GM12865 (cell line): ENCODE measurements at places on chromosomes 5 and 9.

GRCh38 chr5:56279291-56279690 is 46.2 kb upstream of the ANKRD55 start:
- DNase-seq = no peak

DNA sequence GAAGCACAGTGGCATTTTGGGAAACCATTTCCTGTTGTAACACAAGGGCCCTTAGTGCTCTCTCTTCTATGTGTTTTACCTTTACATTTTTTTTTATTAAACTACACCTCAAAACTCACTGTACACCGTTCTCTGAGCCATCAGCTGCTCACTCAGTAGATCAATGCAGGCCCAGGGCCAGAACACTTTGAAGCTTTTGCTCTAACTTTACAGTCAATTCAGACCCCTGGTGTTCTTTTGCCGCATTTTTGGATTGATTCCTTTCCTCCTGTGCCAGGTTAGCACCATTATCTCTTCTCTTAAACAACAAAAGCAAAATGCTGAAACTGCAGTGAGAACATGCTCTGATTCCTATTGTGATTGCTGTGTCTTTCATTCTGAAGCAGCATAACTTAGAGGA is 269.8 kb upstream of the RGMB start:
- DNase-seq = no peak

DNA sequence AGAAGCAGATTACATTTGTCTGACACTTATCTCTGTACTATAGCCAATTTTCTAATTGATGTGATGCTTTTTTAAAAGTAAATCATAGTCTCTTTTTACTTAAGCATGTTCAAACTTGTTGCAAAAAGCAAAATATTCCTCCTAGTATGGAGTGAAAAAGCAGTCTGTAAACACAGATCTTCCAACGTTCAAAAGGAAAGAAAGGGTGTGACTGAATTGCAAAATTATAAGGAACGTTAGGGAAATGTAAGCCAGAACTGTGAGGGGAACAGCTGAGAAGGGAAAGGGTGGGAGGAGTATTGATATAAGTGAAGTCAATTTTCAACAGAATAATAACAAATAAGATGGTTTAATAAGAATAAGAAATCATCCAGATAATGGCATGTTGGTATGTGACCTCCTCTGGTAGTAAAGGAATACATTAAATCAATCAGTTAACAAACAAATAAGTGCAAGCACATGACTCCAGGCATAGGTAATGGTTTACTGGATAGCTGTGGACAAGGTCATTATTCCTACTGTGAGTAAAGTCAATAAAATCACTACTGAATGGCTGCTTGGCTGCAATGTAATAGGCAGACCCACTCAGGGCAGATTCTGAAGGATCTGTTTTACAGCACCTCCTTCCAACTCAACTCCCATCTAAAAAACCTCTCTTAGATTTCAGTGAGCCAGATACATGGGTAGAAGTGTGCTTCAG is 239.1 kb upstream of the NMUR2 start:
- DNase-seq = no peak

DNA sequence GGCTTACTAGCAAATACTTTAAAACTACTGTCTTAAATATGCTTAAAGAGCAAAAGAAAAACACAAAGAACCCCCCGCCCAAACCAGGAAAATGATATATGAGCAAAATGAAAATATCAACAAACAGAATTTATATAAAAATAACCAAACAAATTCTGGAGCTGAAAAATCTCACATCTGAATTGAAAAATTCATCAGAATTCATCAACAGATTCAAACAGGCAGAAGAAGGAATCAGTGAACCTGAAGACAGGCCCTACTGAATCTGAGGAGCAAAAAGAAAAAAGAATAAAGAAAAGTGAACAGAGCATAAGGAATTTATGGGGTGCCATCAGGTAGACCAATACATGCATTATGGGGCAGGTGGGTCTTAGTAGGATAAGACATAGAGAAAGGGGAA is 49.8 kb upstream of the SPTLC1 start:
- no peak for DNase-seq

DNA sequence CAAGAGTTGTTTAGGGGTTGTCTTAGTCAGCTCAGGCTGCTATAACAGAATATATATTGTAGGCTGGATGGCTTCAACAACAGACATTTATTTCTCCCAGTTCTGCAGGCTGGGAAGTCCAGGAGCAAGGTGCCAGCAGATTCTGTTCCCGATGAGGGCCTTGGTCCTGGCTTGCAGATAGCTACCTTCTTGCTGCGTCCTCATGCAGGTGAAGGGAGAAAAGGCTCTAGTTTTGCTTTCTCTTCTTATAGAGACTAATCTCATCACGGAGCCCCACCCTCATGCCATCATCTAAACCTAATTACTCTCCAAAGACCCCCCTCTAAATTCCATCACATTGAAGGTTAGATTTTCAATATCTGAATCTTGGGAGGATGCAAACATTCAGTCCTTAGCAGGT is 246.0 kb upstream of the ANKRD55 start:
- DNase-seq = no peak

DNA sequence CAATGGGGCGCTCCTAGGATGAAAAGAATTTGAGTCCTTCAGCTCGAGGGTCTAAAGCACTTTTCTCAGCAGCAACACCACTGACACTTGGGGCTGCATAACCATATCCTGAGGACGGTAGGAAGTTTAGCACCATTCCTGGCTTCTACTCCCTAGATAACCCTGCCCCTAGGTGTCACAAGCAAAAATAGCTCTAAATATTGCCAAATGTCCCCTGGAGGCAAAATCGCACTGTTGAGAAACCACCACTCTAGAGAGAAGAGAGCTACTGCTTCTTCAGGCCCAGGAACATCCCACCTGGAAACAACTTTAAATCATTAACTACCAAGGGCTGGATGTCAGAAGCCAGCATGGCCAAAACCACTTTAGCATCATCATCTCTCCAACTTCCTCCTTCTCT is 29.8 kb downstream of the MYO10 start:
- DNase-seq = no peak

DNA sequence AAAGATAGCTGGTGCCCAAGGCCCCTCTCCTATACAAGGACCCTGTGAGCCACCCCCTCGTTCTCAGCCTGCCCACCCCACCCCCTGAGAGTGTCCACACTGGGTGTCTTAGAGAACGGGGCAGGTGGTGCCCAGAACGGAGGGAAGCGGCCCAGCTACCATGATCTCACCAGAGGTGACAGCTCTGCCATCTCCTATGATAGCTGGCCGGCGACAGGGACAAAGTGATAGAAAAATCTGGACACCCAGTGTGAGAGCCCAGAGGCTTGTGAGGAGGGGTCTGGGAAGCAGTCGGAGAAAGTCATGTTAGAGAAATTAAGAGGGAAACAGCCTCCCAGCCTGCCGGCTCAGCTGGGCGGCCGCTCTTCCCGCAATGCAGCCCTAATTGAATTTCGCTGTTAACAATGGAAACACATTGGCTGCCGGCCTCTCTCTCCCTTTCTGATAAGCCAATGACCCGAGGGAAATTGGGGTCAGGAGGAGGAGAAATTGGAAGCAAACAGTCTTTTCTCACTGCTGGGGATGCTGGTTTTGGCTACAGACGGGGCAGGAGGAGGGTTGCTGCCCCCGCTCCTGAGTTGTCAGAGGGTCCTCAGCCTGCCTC is 32.3 kb downstream of the HK3 start:
- no peak for DNase-seq

DNA sequence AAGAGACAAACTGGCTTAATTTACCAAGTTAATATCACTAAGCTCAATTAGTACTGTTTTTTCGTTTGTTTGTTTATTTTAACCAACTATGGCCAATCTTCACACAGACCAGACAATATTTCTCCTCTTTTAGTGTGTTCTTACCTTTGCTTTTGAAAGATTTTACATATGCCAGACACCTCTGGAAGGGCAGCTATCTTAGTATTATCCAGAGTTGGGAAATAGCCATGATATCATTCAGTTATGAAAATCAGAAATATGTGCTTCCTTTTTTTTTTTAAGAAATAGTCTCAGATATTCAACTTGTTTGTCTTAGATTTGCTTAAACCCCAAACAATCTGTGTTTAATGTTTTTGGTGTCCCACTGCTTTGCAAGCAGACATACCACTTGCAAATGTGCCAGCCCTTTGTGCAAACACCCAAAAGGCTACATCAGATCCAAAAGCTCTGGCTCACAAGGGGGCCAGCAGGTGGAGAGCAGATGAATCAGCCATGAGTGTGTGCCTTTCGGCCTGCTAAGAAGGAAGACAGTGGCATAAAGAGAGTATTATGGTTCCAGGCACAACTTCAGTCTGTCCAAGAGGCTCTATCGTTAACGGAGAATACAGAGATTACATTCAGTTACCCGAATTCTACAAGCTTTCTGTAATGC is 147.6 kb downstream of the EFNA5 start:
- DNase-seq = no peak
